ENCODE measurements at places on chromosomes 1 and 21. TPM values are rescaled to one million over a fixed set of nuclear protein-coding genes. Genes with fewer than 3 reads are reported as not detected.

- no peaks in the 10 kb centered on the region for H3K4me1 ChIP-seq
- no peak overlapping the region for H3K4me3 ChIP-seq
- no peaks in the 10 kb centered on the region for H3K36me3 ChIP-seq
- no peaks in the 10 kb centered on the region for H3K27me3 ChIP-seq
- H3K27ac ChIP-seq = no peak overlapping the region
Measured at GRCh38 chr1:151710187-151710840, 6.3 kb downstream of the CELF3 start.

DNA sequence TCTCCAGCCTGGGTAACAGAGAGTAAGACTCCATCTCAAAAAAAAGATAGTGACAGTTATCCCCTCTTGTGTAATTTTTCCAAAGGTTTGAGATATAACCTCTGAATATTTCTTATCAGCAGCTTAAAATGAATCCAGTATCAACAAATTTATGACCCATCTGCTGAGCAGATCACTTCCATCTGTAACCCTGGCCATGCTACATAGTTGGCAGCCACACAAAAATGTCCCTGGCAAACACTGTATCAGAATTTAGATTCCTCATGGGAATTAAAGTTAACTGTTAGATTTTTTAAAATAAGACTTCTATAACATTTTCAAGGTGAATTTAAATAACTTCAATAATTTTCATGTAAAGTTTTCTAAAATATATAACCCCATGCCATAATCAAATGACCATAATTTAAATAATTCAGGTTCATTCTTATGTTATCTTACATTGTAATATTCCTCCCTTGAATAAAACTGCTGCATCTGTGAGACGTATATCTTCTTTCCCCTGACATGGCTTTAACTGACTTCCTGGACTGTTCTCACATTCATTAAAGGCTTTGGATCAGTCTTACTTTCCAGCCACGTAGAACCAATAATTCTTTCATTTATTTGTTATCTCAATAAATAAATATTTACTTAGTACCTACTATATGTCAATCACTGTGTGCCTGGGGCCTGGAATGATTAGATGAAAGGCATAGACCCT is 5.3 kb upstream of the PRPF38B start:
- no peak overlapping the region for H3K4me3 ChIP-seq
- no peak for DNase-seq
- no peaks in the 10 kb centered on the region for H3K4me1 ChIP-seq

DNA sequence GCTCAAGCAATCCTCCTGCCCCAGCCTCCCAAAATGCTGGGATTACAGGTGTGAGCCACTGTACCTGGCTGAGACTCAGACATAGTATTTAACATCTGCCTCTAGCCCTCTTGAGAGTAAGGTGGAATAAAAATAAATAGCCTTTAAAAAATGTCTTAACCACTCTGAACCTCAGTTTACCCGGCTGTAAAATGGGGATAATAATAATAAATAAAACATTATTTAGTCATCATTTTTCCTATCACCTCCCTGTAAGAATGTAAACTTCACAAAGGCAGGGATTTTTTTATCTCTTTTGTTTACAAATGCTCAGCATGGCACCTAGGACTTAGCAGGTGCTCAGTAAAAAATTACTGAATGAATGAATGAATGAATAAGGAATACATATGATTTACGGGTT is 17.2 kb downstream of the EPHB2 start:
- H3K36me3 ChIP-seq = no peaks in the 10 kb centered on the region
- no peaks in the 10 kb centered on the region for H3K27me3 ChIP-seq
- no peaks in the 10 kb centered on the region for H3K4me1 ChIP-seq
- no peak overlapping the region for H3K27ac ChIP-seq
- no peak overlapping the region for H3K4me3 ChIP-seq

DNA sequence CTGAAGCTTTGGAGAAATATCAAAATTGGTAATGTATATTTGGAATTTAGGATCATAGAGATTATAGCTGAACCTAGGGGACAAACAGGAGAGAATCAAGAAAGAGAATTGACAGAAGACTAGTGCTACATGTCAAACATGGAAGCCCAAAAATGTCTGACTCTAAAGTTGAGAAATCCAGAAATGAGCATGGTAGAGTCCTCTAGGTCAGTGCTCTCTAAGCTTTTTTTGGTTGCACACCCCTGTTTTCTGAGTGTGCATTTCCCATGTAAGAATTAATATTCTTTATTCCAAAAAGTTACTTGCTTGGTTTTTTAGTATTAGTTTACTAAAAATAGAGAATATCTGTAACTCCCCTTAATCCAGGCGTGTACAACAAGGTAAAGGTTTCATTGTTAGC is 25.6 kb downstream of the NFYC start:
- H3K27me3 ChIP-seq = no peaks in the 10 kb centered on the region
- H3K4me3 ChIP-seq = no peak overlapping the region
- no peaks in the 10 kb centered on the region for H3K4me1 ChIP-seq
- no peak for DNase-seq
- no peaks in the 10 kb centered on the region for H3K36me3 ChIP-seq

DNA sequence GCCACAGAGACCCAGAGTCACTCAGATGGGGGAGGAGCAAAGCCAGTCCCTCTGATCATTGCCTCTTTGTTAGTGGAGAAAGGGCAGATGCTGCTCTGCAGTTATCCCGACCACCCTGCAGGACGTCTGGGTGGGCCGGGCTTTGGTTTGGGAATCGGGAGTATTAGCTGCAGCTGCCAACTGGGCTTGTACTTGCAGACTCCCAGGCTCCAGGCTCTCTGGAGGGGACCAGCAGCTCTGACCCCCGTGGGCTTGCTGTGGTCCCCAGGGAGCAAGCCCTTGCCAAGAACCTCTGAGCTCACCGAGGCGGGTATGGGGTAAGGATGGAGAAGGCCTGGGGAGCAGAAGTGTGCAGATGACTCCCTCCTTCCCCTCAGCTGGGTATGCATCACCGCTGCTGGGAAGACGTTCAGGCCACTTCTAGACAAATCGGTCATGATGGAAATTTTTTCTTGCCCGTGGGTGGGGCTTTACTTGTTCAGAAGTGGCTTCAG is 21.6 kb downstream of the MAPKAPK2 start:
- peak overlapping the region; percentile 74 for H3K27ac ChIP-seq
- H3K4me3 ChIP-seq = no peak overlapping the region
- H3K4me1 ChIP-seq = peaks cover 18% of the 10 kb centered on the region

DNA sequence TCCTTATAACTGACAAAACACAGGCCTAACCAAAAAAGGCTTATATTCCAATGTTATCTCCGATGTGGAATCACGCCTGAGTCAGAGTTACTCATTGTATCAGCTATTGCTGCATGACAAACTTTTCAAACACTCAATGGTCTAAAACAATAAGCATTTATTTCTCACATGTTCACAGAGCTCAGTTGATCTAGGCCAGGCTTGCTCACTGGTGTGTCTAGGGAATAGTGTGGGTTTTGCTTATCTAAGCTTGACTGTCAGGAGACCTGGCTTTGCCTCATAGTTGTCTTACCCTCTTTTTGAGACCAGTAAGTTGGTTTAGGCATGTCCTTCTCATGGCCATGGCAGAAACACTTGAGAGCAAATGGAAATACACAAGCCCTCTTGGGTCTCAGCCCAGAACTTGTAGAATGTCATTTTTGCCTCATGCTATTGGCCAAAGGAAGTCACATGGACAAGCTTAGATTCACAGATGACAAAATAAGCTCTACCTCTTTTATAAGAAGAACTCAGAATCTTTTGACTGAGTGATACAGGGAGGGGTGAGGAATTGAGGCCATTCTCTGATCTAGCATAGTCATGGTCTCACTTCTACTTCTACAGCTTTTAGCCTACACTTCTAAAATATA is 130.8 kb downstream of the HMCN1 start:
- H3K27ac ChIP-seq = no peak overlapping the region
- H3K4me1 ChIP-seq = no peaks in the 10 kb centered on the region
- H3K36me3 ChIP-seq = no peaks in the 10 kb centered on the region
- H3K4me3 ChIP-seq = no peak overlapping the region

DNA sequence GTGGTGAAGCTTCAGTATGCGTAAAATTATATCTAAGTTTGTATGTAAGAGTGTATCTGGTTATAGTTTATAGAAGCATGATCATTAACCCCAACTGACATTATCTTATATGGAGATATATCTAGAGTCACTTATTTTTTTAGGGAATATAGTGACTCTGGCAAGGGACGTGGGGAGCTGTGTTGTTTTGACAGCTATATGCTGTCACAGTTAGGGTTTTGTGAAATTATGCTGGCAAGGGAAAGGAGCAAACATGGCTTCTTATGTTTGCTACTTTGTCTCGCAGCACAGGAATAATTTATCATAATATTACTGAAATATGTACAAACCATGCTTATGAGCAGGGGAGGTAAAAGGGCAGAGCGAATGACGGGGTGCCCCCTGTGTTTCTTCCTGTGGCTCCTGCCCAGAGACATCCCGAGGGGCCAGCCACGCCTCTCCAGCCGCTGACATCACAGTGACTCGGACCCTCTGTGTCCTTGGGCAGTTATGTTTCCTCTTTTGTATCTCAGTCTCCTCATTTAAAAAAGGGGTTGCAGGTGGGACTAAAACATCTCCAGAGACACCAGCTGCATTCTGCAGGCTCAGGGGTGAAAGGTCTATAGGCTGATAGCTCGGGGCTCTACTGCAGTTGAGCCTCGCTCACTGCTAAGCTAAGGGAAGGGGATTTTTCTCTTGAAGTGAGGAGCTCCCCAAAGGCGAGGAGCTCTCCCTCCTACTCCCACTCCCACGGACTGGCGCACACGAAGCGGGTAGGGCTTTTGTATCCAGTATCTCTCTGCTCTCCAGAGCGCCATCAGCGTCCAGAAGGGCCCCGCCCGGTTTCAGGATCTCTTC is 14.9 kb downstream of the A3GALT2 start:
- H3K27ac ChIP-seq = no peak overlapping the region
- H3K36me3 ChIP-seq = no peaks in the 10 kb centered on the region
- no peaks in the 10 kb centered on the region for H3K27me3 ChIP-seq
- peaks cover 6% of the 10 kb centered on the region for H3K4me1 ChIP-seq
- DNase-seq = no peak
- H3K4me3 ChIP-seq = peak overlapping the region; percentile 44

GRCh38 chr1:235883261-235883927 is 16.7 kb upstream of the LYST start:
- no peaks in the 10 kb centered on the region for H3K27me3 ChIP-seq
- H3K4me1 ChIP-seq = peaks cover 8% of the 10 kb centered on the region
- peak overlapping the region; percentile 59 for H3K4me3 ChIP-seq
- H3K36me3 ChIP-seq = no peaks in the 10 kb centered on the region

DNA sequence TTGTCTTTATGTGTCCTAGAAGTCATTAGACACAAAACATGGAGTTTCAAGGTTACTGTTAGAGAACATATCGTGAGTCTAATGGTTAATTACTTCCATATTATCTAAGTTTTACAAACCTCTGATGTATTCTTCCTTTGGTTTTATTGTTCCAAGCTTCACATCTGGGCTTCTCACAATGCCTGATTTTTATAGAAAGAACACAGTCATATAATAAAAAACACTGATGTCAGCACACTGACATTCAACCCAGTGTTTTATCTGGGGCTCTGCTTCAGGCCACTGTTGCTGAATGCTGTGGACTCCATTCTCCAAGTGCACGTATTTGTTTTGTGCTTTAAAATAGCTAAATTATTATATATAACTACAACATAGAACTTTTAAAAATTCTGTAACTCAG is 232.9 kb downstream of the SMYD3 start:
- H3K27me3 ChIP-seq = no peaks in the 10 kb centered on the region
- DNase-seq = no peak
- H3K4me3 ChIP-seq = no peak overlapping the region
- H3K27ac ChIP-seq = no peak overlapping the region
- no peaks in the 10 kb centered on the region for H3K4me1 ChIP-seq

GRCh38 chr1:197606168-197606845 is 169.0 kb downstream of the DENND1B start:
- no peaks in the 10 kb centered on the region for H3K4me1 ChIP-seq
- H3K27ac ChIP-seq = no peak overlapping the region
- no peak for DNase-seq
- no peaks in the 10 kb centered on the region for H3K27me3 ChIP-seq
- no peaks in the 10 kb centered on the region for H3K36me3 ChIP-seq
- H3K4me3 ChIP-seq = no peak overlapping the region

DNA sequence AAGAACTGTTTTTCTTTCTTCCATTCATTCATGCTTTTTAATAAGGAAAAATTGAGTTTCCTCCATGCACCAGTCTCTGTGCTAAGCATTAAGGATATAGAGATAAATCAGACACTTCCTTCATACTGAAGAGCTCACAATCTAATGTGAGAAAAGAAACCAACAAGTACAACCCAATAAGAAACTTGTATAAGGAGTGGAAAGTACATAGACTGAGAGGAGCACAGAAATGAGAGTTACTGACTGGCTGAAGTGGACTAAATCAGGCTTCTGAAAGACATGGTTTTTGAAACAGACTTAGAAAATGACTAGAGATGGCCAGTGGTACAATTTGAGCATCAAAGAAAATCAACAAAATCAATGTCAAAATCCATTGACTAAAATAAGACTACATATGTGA is 524.4 kb downstream of the PLPP3 start:
- no peaks in the 10 kb centered on the region for H3K4me1 ChIP-seq
- no peak overlapping the region for H3K4me3 ChIP-seq
- DNase-seq = no peak
- H3K36me3 ChIP-seq = no peaks in the 10 kb centered on the region
- H3K27ac ChIP-seq = no peak overlapping the region
- no peaks in the 10 kb centered on the region for H3K27me3 ChIP-seq

DNA sequence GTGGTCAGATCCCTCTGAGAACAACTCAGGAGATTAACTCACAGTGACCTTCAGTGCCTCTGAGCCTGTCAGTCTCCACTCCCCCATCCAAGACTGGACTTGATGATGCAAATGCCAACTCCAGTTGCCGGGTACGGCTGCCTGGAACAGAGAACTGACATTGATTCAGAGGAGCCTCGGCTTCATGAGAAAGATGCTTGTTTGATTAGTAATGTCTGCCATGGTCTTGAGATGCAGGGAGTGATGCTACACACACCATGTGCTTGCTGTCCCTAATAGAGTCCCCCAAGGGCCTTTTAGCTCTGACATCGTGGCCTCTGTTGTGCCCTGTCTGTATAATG is 51.8 kb upstream of the LRP8 start:
- no peak overlapping the region for H3K27ac ChIP-seq
- H3K36me3 ChIP-seq = no peaks in the 10 kb centered on the region
- no peak for DNase-seq
- H3K4me3 ChIP-seq = no peak overlapping the region
- no peaks in the 10 kb centered on the region for H3K4me1 ChIP-seq
- H3K27me3 ChIP-seq = no peaks in the 10 kb centered on the region

GRCh38 chr1:63913533-63913932 is 139.7 kb downstream of the ROR1 start:
- H3K27me3 ChIP-seq = no peaks in the 10 kb centered on the region
- no peak overlapping the region for H3K4me3 ChIP-seq
- H3K36me3 ChIP-seq = no peaks in the 10 kb centered on the region
- no peak for DNase-seq
- no peaks in the 10 kb centered on the region for H3K4me1 ChIP-seq
- no peak overlapping the region for H3K27ac ChIP-seq

GRCh38 chr1:186330758-186331157 is 44.3 kb downstream of the TPR start:
- no peaks in the 10 kb centered on the region for H3K27me3 ChIP-seq
- peaks cover 20% of the 10 kb centered on the region for H3K36me3 ChIP-seq
- H3K4me3 ChIP-seq = no peak overlapping the region
- no peaks in the 10 kb centered on the region for H3K4me1 ChIP-seq
- DNase-seq = no peak
- no peak overlapping the region for H3K27ac ChIP-seq

The LDLRAD2 gene
- not detected for total RNA-seq

The POU2F1 gene
- total RNA-seq = 29.0 TPM

The KRTAP13-2 gene
- total RNA-seq = not detected

The ASPM gene
- 0.59 TPM for total RNA-seq

The NBL1 gene
- total RNA-seq = 33.4 TPM

The OR10T2 gene
- not detected for total RNA-seq
